Central memory CD8-positive, alpha-beta T cell (primary cell): ENCODE measurements at places on chromosomes 4 and X.

GRCh38 chrX:70044541-70045245 is 5.0 kb downstream of the AWAT2 start:
- DNase-seq: no peak

DNA sequence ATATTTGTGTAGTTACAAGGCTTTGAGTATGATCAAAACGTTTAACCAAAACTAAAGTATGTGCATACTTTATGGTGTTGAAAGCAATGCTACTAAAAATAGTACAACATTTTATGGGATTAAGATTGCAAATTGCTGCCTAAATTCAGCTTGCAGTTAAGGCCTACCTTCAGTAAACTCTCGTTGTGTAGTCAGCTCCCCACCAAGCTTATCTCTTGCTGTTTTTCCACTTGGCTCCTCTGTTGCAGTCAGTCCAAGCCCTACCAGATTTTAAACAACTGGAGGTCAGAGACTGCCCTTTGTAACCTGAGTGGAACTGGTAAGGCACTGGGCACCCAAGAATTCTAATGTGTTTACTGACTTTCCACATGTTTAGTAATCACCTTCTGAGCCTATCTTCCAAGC is 25.7 kb downstream of the AFF1 start:
- no peak for DNase-seq

DNA sequence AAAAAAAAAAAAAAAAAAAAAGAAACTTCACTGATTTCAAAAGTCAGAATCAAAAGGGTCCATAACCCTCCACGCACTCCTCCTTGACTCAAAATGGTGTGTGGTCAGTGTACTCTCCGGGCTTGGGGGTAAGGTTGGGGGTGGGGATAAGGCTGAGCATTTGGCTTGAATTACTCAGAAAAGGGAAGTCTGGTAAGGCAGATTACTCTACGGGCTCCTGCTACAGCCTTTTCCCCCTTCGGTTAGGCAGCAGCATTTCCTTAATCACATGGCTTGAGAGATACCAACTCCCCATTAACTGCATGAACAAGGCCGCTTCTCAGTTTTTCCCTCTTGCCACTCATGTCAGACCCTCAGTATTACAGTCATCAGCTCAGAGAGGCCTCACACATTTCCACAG is 135.4 kb upstream of the DUSP21 start:
- no peak for DNase-seq

GRCh38 chr4:109254845-109255244 is 47.6 kb downstream of the COL25A1 start:
- DNase-seq: no peak

GRCh38 chr4:96691521-96691920 is 851.6 kb downstream of the PDHA2 start:
- DNase-seq: no peak

DNA sequence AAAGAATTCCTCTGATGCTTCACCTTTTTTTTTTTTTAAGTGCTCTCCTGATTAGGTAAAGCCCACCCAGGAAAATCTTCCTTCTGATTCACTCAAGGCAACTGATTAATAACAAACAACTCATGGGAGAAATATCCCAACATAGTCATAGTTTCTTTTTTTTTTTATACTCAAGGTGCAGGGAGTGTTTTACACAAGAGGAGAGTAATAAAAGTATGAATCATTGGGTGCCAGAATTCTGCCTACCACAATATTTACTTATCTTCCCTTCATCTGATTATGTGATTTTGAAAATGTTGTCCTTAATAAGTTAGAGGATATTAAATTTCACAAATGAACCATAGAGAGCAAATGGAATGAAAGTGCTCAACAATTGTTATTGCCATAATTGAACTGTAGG is 329.9 kb downstream of the TECRL start:
- DNase-seq: no peak

DNA sequence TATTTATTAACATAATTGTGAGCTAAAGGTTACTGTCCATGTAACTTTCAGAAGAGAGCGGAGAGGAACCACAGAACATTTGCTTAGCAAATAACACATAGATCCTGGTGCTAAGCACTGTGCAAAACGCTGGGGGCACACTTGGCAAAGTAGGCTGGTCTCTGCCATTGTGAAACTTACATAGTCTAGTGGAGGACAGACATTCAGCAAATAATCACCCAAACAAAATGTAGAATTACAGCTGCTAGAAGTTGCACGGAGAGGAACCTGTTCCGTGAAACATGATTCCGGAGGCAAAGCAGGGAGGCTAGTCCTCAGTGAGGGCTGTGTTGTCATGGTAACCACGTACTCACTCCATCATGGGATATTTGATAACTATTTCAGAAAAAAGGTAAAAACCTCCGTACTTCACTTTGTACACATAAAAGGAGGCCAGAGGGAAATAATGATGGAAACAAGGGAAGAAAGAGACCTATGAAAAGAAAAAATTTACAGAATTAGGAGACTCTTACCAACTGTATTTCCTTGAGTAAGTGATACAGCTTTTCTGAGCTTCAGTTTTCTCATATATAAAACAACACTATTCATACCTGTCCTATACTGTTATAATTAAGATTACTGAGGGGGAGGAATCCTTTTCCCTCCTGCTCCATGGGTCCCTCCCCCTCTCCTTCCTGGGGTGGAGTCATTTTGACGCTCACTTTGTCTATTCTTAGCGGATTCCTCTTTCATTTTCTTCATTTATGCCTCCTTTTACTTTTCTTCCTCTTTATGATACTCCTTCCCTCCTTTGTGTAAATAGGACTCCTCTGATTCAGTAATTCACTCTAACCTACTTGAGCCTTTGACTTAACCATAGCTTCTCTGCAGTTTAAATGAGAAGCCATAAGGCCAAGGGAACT is 825 bp upstream of the RASGEF1B start:
- DNase-seq: no peak

- DNase-seq: no peak
Measured at GRCh38 chrX:10190367-10190766, 33.6 kb downstream of the CLCN4 start.

- DNase-seq: no peak
Measured at GRCh38 chrX:149962859-149963757, 24.8 kb upstream of the EOLA2 start.

DNA sequence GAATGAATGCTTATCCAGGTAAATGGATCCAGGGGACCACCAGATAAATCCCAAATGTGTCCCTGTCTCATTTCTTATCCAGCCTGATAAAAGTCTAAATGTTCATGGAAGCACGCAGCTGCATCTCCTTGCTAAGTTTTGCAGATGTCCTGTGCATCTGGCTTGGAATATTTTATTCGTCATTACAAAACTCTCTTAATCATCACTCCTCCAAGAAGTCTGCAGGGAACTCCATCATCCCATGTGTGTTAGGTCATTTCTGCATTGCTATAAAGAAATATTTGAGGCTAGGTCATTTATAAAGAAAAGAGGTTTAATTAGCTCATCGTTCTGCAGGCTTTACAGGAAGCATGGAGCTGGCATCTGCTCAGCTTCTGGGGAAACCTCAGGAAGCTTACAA is 297.2 kb downstream of the HS3ST1 start:
- no peak for DNase-seq

- DNase-seq: no peak
Measured at GRCh38 chr4:1445716-1446445, 39.6 kb upstream of the NKX1-1 start.

DNA sequence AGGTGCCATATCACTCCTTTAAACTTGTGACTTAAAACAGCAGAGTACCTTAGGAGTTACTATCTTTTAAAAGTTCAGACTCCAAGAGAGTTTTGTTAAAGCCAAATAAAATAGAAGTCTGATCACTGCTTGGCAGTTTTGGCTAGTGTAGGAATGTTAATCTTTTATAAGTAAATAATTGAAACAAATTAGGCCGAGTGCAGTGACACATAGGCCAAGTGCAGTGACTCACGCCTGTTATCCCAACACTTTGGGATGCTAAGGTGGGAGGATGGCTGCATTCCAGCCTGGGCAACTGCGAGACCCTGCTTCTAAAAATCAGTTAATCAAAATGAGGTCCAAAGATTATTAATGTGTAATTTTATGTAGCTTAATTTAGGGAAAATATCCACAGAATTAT is 37.2 kb downstream of the WDR44 start:
- DNase-seq: no peak

GRCh38 chr4:139789096-139789654 is 123.6 kb downstream of the MGST2 start:
- DNase-seq: no peak

DNA sequence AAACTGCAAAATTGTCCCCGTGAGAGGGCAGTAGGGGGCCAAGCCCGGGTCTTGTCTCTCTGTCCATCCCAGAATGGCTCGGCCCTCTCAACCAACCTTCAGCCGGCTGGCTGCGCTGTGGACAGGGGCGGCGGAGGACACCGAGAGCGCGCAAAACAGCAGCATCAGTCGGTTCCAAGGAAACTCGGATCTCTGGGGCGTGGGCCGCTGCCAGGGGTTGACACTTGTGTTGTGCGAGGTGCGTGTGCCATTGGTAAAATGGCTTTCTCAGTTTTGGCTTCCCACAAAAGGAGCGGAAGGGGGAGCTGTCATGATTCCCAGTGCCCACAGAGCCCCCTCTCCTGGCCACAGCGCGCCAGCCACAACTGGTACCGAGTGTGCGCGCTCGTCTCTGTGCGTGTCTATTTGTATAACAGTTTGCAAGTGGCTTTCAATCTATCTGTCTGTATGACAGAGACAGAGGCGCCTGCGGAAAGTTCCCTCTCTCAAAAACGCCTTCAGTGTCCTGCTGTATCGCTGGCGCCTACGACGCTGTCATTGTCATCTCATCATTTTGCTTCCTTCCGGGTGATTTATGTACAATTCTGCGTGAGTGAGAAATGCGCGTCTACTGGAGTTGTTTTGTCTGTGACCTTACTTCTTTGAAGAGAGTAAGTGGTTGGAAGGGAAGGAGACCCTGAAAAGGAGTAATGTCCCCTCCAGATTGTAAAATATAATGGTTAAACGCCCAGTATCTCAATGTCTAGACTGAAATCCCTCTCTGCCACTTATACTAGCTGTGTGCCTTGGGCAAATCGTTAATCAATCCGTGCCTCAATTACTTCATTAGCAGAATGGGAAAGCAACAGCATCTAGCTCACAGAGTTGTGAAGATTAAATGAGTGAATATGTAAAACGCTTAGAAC is 1.8 kb downstream of the DKK2 start:
- DNase-seq: no peak

DNA sequence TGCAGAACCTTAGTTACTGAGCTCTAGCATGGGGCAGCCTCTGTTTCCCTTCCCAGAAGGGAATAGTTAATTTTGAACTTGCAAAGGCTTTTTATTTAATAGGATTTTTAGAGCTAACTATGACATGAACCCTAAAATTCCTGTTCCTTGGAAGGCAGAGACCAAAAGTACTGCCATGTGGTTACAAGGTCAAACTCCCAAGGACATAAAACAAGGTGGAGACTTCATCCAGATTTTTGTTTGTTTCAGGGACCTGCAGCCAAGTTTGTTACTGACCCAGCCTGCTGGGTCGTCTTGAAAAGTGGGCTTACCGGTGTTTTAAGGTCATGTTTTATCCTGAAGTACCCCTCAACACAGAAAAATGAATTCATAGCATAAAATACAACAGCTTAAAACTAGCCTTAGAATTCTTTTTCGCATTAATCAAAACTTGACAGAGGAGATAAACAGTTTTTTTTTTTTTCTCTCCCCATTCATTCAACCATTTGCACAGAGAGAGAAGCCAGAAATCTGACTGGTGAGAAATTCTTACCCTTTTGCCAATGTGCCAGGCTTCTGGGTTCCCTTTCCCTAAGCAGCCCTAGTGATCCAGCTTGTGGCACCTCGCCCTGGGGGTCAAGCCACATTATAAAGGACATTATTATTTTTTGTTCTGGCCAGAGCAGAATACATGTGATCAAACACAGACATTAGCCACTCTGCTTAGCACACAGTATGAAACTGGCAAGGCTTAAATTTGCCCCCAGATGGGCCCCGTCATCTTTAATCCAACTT is 21.5 kb upstream of the GRPEL1 start:
- DNase-seq: no peak

DNA sequence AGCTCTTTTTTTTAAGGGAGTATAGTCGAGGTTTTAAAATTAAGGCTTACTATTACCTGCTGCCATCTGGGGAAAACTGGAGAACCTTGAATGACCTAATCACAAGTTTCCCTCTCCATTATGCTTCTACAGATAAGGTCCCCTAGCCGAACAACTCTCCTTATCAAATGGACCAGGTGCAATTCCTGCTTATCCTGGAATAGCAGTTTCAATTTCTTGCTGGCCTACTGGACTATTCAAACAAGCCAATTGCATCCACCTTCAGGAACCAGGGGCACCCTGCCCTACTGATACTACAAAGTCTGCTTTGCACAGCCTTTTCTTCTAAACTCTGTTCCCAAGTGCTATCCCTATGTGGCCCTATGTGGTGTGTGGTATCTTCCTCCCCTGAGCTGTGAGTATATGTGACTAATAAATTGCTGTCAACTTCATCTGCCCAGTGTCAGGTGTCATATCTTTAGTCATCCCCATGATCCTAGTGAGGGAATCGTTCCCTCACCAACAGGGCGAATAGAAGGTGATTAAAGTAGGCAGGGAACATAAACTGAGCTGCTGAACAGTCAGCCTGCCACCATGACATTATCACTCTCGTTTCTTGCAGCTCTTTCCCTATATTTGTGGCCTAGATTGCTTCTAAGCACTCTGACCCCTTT is 128.5 kb downstream of the ATG4A start:
- DNase-seq: no peak

GRCh38 chr4:93748373-93749291 is 79.9 kb upstream of the ATOH1 start:
- DNase-seq: no peak

DNA sequence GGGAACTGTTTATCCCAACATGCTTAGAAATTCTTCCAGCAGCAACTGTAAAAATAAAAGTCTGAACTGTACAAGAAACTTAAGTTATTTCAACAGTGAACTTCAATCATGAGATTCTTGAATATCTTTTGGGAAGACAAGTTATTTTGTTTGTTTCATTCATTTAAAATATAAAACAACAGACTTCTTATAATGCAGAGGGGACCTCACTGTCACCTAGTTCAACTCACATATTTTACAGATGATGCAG is 14.9 kb downstream of the FAM9C start:
- no peak for DNase-seq

DNA sequence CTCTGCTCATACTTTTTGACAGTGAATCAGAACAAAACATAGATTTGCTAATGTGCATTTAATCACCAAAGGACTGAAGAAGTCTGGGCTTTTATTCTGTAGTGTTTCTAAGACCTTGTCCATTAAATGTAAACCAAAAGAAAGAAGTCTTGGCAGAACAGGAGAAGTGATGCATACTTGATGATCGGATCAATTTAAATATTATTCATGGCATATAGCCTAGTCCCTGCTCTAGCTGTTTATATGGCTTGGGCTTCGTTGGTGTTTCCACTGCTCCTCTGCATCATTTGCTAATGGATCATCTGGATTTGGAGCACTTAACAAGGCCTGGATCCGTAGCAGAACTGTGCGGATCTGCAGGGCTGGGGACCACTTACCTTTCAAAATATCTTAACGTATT is 566.6 kb downstream of the GALNTL6 start:
- DNase-seq: no peak

DNA sequence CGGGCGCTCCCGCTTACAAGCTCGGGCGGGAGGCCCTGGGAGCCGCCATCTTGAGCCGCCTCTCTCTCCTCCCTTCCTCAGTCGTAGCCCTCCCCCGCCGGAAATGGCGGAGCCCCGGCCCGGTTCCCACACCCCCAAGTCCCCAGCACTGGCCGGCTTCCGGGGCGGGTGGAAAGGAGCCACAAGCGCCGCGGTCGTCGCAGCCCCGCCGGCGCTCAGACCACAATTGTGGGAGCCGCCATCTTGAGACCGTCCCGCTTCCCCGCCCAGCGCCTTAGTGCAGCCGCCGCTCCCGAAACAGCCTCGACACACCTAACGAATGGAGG is 531 bp downstream of the HCFC1 start:
- DNase-seq: peak; percentile 79
